Activated B cell treated with CpG ODN at 0.5 μM for 24 hours (primary cell): ENCODE measurements at places on chromosomes 12 and 14.

DNA sequence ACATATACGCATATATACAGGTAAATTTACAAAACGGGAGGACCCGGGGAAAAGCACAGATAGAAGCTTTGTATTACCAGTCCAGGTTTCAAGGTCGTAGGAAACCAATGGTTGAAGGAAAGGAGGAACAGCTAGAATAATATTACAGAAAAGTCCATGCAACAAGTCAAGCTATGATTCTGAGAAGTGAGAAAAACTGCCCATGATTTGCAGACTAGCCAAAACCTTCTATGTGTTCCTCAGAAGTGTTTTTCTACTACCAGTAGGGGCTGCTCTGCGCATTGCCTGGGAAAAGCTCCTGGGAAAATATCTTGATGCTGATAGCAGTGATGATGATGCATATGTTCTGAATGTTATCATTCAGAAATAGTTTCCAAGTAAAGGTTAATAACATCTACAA lies 2.2 kb downstream of the PDZRN4 start:
- DNase-seq = no peak
- no peaks in the 10 kb centered on the region for H3K36me3 ChIP-seq
- no peak overlapping the region for H3K4me3 ChIP-seq
- H3K4me1 ChIP-seq = peaks cover 13% of the 10 kb centered on the region

DNA sequence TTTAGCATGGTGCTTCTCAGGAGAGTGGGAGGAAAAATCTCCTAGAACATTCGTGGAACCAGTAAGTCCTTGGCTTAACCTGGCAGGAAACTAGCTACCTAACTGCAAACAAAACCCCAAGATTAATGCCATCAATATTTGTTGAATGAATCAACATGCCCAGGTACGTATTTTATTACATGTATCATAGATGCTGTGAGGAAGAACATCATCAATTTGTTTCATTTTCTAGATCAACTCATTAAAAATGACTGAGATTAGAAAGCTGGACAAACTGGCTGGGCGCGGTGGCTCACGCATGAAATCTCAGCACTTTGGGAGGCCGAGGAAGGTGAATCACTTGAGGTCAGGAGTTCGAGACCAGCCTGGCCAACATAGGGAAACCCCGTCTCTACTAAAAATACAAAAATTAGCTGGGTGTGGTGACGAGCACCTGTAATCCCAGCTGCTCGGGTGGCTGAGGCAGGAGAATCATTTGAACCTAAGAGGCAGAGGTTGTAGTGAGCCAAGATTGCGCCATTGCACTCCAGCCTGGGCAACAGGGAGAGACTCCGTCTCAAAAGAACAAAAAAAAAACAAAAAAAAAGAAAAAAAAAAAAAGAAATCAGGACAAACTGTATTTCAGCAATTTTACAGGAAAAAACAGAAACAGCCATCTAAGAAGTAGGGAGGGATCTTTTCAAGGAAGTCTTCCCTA lies 88.7 kb downstream of the NTN4 start:
- H3K36me3 ChIP-seq = no peaks in the 10 kb centered on the region
- no peak for DNase-seq
- H3K27ac ChIP-seq = no peak overlapping the region
- peaks cover 18% of the 10 kb centered on the region for H3K27me3 ChIP-seq
- no peak overlapping the region for H3K4me3 ChIP-seq

DNA sequence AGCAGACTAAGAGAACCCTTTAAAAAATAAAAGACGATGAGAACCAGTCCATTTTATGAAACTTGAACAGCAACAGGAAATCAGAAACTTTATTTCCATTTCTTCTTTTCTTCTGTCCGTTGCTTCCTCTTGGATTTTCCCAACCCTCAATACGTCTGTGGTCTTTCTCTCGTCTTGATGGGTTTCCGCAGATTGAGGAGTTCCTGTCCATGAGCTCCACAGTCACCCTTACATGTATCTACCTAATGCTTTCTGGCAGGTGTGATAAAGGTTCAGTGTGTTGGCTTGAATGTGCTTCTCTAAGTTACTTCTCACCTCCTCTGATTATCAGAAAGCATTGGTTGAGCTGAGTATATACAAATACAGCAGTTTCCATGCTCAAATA lies 110.0 kb downstream of the ETV6 start:
- H3K4me1 ChIP-seq = peaks cover 78% of the 10 kb centered on the region
- H3K36me3 ChIP-seq = peaks cover 33% of the 10 kb centered on the region
- no peaks in the 10 kb centered on the region for H3K27me3 ChIP-seq
- no peak for DNase-seq

GRCh38 chr14:78005325-78005724 lies 164.8 kb upstream of the NRXN3 start:
- no peak overlapping the region for H3K4me3 ChIP-seq
- H3K4me1 ChIP-seq = no peaks in the 10 kb centered on the region
- H3K36me3 ChIP-seq = no peaks in the 10 kb centered on the region
- peaks cover 7% of the 10 kb centered on the region for H3K27me3 ChIP-seq

GRCh38 chr14:104176611-104177010 lies 38.2 kb downstream of the KIF26A start:
- no peak for DNase-seq

GRCh38 chr14:29227631-29228030 lies 461.0 kb downstream of the FOXG1 start:
- no peaks in the 10 kb centered on the region for H3K36me3 ChIP-seq
- no peak for DNase-seq
- H3K27ac ChIP-seq = no peak overlapping the region
- no peaks in the 10 kb centered on the region for H3K4me1 ChIP-seq
- no peaks in the 10 kb centered on the region for H3K27me3 ChIP-seq

GRCh38 chr14:103692159-103692558 lies 23.1 kb downstream of the XRCC3 start:
- DNase-seq = no peak
- no peaks in the 10 kb centered on the region for H3K27me3 ChIP-seq
- peaks cover 63% of the 10 kb centered on the region for H3K4me1 ChIP-seq
- H3K27ac ChIP-seq = peak overlapping the region; percentile 87

DNA sequence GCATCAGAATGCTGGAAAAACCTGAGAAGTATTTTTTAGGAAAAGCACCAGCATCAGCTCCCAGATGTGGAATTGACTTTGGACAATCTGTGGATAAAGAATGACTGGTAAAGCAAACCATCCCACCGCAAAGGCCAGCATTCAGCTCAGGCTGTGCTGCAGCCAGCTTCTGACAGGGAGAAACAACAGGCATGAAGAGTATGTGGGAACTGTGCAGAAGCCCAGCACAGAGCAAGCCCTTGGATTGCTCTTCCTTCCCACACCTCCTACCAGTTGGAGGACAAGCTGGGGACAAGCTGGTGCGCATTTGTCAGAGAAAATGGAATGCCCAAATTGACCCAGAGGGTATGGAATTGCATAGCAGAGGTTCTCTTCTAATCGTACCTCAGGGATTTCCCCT lies 228.1 kb downstream of the ANO2 start:
- H3K27me3 ChIP-seq = peaks cover 6% of the 10 kb centered on the region
- no peak overlapping the region for H3K27ac ChIP-seq
- no peak for DNase-seq
- H3K4me1 ChIP-seq = no peaks in the 10 kb centered on the region
- no peak overlapping the region for H3K4me3 ChIP-seq

- DNase-seq = no peak
- no peak overlapping the region for H3K4me3 ChIP-seq
- no peak overlapping the region for H3K27ac ChIP-seq
Measured at GRCh38 chr12:73384592-73384991, 1112.4 kb downstream of the TRHDE start.

GRCh38 chr12:85277191-85277590 lies 2.8 kb upstream of the ALX1 start:
- no peak overlapping the region for H3K27ac ChIP-seq
- H3K4me1 ChIP-seq = peaks cover 7% of the 10 kb centered on the region
- DNase-seq = no peak
- peaks cover 56% of the 10 kb centered on the region for H3K27me3 ChIP-seq
- no peak overlapping the region for H3K4me3 ChIP-seq
- H3K36me3 ChIP-seq = no peaks in the 10 kb centered on the region

GRCh38 chr14:89088530-89088929 lies 264.1 kb downstream of the TTC8 start:
- no peaks in the 10 kb centered on the region for H3K36me3 ChIP-seq
- H3K27me3 ChIP-seq = no peaks in the 10 kb centered on the region
- H3K4me1 ChIP-seq = no peaks in the 10 kb centered on the region

GRCh38 chr12:28709986-28710685 lies 438.9 kb upstream of the FAR2 start:
- no peak overlapping the region for H3K27ac ChIP-seq
- H3K27me3 ChIP-seq = no peaks in the 10 kb centered on the region
- no peak overlapping the region for H3K4me3 ChIP-seq
- H3K4me1 ChIP-seq = no peaks in the 10 kb centered on the region

- no peak overlapping the region for H3K4me3 ChIP-seq
- H3K36me3 ChIP-seq = no peaks in the 10 kb centered on the region
- H3K4me1 ChIP-seq = no peaks in the 10 kb centered on the region
- DNase-seq = no peak
- H3K27ac ChIP-seq = no peak overlapping the region
- H3K27me3 ChIP-seq = no peaks in the 10 kb centered on the region
Measured at GRCh38 chr12:70963081-70963660, 42.6 kb upstream of the PTPRR start.

DNA sequence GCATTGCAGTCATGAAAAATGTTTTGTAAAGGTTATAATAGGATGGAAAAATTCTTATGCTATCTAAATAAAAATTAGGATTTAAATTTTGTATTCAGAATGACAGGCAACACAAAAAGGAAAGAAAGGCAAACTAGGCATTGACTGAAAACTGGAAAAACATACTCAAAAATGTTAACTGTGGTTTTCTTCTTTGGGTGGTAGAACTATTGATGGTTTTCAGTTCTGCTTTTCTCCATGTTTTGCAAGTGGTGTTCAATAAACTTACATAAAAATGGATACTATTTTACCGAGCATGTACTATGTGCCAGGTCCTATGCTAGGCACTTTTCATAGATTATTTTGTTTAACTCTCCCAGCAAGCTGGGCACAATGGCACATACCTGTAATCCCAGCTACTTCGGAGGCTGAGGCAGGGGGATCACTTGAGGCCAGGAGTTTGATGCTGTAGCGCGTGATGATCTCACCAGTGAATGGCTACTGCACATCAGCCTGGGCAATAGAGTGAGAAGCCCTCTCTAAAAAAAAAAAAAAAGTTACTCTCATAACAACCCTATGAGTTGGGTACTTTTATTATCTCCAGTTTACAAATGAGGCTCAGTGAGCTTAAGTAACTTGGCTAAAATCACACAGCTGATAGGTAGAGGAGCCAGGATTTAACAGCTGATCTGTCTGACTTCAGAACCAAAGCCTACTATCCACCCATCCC lies 26.3 kb upstream of the TCP11L2 start:
- peak; percentile 29 for DNase-seq
- peak overlapping the region; percentile 89 for H3K27ac ChIP-seq
- no peaks in the 10 kb centered on the region for H3K36me3 ChIP-seq
- peak overlapping the region; percentile 73 for H3K4me3 ChIP-seq
- H3K27me3 ChIP-seq = peaks cover 3% of the 10 kb centered on the region

GRCh38 chr12:124371970-124372555 lies 77.2 kb downstream of the RFLNA start:
- no peak overlapping the region for H3K27ac ChIP-seq
- no peak for DNase-seq
- no peak overlapping the region for H3K4me3 ChIP-seq
- peaks cover 55% of the 10 kb centered on the region for H3K36me3 ChIP-seq
- no peaks in the 10 kb centered on the region for H3K4me1 ChIP-seq
- no peaks in the 10 kb centered on the region for H3K27me3 ChIP-seq

DNA sequence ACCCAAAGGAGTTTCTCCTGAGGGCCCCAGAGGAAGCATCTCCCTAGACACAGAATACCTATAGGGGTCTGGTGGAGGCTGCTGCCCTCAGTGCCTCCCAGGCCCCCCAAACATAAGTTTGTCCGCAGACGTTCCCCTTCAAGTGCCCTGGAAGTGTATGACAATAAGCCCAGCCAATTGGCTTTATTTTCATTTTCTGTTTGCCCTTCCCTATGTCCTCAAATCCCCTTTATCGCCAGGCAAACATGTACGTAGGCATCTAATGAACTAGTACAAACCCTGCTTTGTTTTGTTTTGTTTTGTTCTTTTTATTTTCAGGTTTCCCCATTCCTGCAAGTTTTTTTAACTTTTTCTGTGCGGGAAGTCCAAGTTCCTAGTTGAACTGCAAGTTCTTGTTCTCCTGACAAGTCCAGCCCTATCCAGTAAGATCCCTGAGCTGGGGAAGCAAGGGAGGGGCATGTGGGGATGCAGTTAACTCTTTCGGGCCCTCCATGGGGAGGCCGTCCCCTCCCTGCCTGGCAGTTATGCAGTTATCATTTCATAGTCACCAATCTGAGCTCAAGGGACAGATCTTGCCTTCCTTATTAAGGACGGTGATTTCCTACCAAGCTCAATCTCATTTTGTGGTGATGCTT lies 141.9 kb downstream of the KCNA5 start:
- DNase-seq = no peak
- H3K4me1 ChIP-seq = no peaks in the 10 kb centered on the region
- no peaks in the 10 kb centered on the region for H3K36me3 ChIP-seq
- no peak overlapping the region for H3K27ac ChIP-seq
- H3K27me3 ChIP-seq = peaks cover 14% of the 10 kb centered on the region

DNA sequence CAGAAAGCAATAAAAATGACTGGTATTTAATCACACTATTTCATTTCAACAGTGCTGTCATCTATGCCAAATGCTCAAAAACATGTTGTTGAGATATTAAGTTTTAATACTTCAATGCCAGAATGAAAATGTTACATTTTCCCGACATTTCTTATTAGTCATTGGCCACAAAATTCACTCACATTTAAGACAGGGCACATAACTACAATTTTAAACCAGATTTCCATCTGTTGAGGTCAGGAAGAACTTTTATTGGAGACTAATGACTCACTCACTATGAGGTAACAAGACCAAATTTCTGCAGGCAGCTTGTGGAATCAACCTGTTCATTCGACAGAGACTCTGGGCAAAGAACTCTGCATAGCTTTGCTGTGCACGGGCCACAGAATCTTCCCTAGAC lies 36.8 kb downstream of the PPTC7 start:
- no peaks in the 10 kb centered on the region for H3K27me3 ChIP-seq
- DNase-seq = no peak
- no peak overlapping the region for H3K4me3 ChIP-seq
- H3K36me3 ChIP-seq = peaks cover 79% of the 10 kb centered on the region
- H3K4me1 ChIP-seq = peaks cover 36% of the 10 kb centered on the region

DNA sequence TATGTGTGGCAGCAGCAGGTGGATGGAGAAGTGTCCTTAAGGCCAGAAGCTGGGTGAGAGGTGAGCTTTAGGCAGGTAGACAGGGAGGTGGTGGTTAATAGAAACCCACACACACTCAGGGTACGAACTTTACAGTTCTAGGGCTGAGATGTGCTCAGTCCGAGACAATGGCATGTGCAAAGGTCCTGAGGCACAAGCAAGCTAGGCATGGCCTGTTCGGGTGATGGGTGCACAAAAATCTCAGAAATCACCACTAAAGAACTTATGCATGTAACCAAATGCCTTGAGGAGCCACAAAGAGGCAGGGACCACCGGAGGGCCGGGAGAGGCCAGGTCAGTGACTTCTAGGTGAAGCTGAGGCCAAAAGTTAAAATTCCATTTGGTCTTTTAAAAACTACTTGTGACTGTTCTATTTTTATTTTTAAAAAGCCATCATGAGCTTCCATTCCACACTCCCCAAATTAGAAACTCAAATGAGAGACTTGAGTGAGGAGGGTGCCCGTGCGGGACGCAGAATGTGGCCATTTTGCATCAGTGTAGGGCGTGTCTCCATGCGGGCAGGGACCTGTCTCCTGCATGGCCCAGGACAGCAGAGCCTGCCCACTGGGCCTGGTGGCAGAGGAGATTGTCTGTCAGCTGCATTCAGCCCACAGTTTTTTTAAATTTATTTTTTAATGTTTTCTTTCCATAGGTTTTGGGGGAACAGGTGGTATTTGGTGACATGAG lies 4.0 kb downstream of the RFLNA start:
- no peaks in the 10 kb centered on the region for H3K36me3 ChIP-seq
- H3K27ac ChIP-seq = no peak overlapping the region
- H3K4me1 ChIP-seq = no peaks in the 10 kb centered on the region

GRCh38 chr14:37232907-37233481 lies 35.3 kb downstream of the MIPOL1 start:
- no peaks in the 10 kb centered on the region for H3K36me3 ChIP-seq
- no peak overlapping the region for H3K4me3 ChIP-seq
- DNase-seq = no peak
